ENCODE measurements at places on chromosomes 2 and 18. TPM values are rescaled to one million over a fixed set of nuclear protein-coding genes. Genes with fewer than 3 reads are reported as not detected.

Gene IMPA2
- 11.4 TPM for total RNA-seq

Gene PSMG2
- total RNA-seq, result 67.7 TPM

Gene CHAC2
- total RNA-seq, result 0.34 TPM

Gene LANCL1
- total RNA-seq, result 20.7 TPM

Gene AGXT
- total RNA-seq, result not detected

Measured in cardiac ventricle fibroblast (primary cell).